HFFc6 (cell line): ENCODE measurements at places on chromosomes 1 and 21.

- DNase-seq: no peak
Observed at GRCh38 chr1:118717893-118718292, 270.2 kb downstream of the TBX15 start.

GRCh38 chr1:12541274-12542137 lies 76.5 kb downstream of the DHRS3 start:
- DNase-seq: no peak

- no peak for DNase-seq
Observed at GRCh38 chr1:114467491-114467890, 43.5 kb downstream of the TRIM33 start.

- DNase-seq: no peak
Observed at GRCh38 chr1:169833179-169833901, 38.6 kb upstream of the METTL18 start.

DNA sequence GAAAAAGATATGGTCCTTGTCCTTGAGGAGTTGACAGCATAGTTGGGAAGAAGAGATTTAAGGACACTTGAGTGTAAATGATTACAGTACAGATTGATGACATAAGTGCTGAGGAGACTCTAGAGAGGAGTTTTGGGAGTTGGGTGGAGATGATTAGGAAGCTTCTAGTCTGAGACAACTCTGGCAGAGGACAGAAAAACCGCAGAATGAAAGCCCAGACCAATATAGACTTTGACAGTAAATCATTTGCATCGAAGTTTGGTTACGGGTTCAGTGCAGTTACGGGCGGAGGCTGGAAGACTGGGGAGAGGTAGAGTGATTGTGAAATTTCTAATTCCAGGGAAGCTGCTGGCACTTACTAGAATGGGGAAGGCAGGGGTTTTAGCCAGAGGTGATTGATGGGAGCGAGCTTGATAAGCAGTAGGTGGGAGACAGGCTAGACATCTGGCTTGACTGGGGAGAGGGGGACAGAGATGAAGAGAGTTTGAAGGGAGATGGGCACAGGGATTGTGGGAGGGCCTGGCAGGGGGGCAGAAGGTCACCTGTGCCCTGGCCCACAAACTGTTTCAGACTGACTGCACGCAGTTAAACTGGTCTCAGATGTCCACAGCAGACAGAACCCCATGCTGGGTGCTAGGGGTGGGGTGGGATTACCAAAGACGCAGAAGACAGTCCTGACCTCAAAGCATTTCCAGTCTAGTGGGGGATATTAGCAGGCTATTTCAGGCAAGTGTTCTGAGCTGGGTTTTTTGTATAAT lies 20.1 kb downstream of the SH2D2A start:
- DNase-seq: no peak

GRCh38 chr1:33086384-33086850 lies 5.5 kb downstream of the AZIN2 start:
- peak; percentile 41 for DNase-seq

DNA sequence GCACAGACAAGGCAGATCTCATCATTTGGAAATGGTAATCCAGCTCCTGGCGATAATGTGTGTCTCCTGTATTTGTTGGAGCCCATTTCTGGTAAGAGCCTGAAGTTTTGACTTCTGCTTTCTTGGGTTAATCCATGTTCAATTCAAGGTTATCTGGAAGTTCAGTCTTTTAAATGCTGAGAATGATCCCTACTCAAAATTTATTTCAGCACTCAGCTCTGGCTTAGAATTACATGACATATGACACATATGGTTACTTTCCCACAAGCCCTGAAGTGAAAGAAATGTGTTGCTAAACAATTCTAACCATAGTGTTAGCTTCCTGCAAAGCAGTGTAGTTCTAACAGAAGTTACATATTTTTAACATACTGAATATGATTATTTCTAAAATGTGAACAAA lies 2.7 kb downstream of the PTGFR start:
- DNase-seq: no peak

DNA sequence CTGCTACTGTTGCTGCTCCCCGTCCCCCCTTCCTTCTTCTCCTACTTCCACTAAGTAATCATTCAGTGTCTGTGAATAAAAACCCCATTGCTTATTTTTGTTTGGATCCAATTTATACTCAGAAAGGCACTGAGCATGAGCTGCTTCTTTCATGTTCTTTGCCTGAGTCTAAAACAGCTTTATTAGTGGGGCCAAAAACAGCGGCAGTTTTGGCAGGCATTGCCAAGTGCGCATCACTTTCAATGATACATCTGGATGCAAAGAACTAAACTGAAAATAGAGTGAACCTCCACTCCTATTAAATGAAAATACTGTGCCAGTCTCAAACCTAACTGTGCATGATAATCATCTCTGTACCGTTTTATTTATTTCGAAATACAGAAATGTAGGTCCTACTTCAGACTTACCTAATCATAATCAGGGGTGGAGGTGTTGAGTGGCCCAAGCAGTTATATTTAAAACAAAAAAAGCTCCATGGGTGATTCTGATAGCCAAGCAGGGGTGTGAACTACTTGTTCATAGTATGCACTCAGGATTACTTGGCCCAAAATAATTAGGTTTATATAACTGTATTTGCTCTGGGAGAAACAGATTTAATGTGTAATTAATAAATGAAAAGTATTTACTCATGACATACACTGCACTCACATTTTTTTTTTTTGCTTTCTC lies 48.4 kb downstream of the NEK7 start:
- DNase-seq: no peak

GRCh38 chr1:160163615-160164014 lies 12.2 kb downstream of the ATP1A4 start:
- DNase-seq: no peak

DNA sequence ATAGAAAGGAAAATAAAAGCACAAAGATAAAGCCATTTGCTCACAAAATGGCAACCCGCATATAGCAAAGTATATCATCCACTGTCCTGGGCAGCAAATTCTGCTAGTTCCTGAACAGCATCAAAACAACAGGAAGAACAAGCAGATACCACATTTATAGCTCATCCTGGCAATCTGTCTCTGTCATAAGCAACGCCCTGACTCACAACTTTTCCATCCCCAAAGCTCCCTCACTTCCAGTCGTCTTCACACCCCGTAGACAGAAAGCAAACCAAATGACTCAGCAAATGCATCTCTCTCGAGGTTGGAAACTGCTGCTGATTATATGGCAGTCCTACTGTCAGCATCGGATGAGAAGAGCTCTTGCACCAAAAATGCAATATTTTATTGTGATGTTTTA lies 65.8 kb downstream of the AK5 start:
- DNase-seq: peak; percentile 96

DNA sequence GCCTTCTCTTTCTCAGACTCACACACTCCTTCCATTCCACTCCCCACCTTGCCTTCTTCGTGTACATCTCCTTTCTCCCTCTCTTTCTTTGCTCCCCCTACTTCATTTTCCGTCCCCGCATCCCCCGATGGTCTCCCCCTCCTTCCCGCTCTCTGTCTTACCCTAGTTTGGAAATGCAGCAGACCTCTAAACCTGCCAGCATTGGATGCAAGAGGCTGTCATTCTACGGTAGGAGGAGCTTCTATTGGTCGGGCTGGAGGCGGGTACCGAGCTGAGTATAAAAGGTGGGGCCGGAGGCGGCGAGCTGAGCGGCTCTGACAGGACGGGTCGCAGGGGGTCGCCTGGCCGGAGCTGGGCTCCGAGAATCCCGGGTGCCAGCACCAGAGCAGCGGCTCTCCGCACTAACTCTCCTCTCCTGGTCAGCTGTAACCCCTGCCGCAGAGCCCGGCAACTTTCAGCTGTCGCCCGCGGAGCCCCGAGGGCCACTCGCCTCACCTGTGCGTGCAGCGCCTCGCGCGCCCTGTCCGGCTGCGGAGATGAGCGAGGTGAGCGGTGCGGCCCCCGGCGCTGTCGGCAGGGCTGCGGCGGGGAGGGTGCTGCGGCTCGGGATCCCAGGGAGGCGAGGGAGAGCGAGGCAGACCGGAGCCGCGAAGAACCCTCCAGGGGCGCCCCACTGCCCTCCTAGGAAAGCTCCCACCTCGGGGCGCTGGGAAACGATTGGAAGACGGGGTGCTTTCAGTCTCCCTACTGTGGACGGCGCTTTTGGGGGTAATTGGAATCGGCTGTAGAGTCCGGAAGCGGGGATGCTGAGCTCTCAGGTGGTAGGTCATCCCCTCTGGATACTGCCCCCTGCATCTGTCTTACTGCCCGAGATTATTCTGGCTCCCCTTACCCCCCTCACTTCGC lies at the start of gene PCP4L1:
TSS of gene PCP4L1 (plus strand) at position 307 of the 906 bp plus-strand sequence. CDS start at position 537, 230 bp downstream.
- peak; percentile 3 for DNase-seq

DNA sequence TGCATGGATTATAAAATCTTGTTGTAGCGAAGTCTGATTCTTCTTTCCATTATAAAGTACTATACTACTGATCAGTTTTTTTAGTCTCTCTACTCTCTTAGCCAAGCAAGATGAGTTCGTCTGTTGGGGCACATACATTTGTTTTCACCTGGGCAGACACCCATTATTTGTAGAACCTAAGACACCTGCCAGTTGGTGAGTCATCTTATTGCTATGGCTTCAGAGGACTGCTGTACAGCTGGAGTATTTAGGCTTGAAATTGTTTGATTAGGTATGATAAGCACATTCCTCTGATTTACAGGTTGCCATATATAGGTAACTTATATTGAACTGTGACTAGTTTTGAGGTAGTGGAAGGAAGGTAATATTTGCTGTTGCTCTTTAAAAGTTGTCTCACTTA lies 17.2 kb downstream of the RBM15 start:
- no peak for DNase-seq

DNA sequence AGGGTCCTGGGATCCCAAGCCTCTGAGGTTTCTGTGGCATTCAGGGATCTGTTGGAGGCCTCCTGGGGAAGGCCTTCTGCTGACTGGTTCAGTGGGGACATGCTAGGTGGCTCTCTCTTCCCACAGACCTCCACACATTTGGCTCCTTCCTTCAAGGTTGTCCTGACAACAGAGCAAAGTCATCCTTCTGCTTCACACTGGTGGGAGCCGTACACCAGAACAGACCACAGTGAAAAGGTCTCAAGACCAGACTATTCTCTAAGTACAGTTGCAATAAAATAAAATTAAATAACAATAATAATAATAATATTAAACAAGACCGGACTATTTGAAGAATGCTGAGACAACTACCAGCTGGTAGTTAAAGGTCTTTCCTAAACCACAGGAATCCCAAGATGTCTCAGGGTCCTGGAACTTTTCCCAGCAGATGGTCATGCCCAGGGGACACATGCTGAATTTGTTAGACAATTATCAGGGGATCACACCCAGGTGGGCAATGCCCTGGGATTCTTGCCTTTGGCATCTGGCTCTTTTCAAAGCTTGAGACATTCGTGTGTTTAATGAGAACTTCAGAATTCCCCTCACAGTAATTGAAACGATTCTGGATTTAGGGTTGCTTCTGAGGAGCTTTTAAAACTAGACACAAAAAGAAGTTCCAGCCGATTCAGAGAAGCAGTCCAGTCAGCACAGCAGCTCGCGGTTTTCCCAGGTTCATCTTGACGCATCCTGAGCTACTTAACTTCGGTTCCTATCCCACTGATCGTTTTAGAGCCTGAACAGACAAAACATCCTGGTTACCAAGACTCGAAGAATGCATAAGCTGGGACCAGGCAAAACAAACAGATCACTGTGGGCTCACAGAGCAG lies 22.9 kb downstream of the HTR1D start:
- peak; percentile 97 for DNase-seq

DNA sequence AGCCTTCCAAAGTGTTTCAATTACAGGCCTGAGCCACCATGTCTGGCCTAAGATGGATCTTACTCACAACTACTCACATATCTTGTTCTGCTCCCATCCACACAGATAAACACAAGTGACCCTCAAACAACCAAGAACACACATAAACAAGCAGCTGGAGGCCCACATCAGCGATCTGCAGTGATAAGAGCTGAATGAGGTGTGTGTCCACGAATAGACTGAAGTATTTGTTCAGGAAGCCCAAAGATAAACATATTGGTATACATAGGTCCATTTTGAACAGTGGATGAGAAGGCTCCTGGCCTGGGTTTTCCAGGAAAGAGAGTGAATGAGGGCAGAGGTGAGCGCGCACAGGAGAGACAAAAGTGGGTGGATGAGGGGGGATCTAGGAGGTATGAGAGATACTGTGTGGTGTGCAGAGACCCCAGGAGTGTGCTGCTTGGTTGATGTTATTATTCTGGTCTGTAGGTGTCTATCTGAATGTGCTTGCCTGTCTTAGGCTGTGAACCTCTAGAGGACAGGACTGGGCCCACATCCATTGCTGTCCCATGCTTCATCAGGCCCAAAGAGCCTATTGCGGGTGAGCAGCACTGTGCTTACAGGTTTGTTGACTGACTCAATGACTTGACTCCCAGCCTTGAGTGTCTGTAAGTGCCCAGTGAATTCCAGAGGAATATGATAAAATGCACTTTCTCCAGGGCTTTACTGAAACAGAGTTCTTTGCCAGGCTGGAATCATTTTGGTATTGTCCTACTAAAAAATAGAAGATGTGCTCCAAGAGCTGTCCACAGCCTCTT lies 79.9 kb upstream of the ATP1A1 start:
- DNase-seq: no peak

DNA sequence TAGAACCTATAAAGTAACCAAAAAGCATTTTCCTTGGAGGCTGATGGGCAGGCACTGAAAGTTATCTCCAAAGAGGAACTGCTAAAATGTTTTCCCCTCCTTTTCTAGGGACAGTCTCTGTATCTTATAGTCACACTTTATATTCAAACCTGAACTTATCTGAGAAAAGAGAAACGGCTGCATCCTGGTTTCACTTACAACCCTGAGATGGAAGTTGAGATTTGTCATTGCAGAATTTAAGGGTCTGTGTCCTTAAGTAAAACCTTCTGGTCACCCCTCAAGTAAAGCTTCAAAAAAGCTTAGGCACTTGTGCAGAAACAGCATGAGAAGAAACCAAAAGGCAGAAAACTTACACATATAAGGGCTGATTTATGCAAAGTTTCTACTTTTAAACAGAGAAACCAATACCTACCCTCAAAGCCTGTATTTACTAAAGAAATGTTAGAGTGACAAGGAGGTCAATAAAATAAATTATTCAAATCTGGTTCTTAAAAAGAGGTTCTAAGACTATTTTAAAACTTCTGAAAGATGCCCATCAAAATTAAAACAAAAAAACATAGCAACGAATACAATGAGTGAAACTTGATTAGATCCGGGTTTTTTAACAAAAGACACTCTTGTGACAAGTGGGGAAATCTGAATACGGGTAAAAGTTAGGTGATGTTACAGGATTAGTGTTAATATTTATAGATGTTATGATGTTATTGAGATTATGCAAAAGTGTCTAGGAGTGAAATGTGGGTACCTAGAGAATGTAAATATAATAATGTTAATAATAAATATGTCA lies 9.9 kb downstream of the CD58 start:
- DNase-seq: no peak

GRCh38 chr1:68201546-68202238 lies 30.6 kb downstream of the WLS start:
- DNase-seq: no peak
